Activated CD4-positive, CD25-positive, alpha-beta regulatory T cell treated with anti-CD3 and anti-CD28 coated beads, Interleukin-2, amount 50 U/mL, for 72 hours (primary cell): ENCODE measurements at places on chromosomes 11 and 22.

DNA sequence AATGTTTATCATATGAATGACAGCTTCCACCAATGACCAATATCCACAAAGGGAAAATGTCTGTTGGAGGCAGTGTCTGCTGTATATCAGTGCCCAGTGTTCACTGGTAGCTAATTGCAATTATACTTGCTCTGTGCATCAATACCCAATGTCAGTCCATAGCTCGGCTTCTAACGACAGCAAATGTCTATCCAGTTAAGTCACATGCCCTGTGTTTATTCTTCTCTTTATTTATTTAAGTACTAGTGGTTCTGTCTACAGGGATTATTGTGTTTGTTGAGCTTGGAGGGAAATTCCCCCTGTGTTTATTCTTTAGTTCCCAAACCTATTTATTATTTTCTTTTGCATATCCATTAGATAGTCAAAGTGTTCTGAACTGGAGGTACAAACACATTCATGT is 18.6 kb downstream of the TSKU start:
- no peak for DNase-seq

DNA sequence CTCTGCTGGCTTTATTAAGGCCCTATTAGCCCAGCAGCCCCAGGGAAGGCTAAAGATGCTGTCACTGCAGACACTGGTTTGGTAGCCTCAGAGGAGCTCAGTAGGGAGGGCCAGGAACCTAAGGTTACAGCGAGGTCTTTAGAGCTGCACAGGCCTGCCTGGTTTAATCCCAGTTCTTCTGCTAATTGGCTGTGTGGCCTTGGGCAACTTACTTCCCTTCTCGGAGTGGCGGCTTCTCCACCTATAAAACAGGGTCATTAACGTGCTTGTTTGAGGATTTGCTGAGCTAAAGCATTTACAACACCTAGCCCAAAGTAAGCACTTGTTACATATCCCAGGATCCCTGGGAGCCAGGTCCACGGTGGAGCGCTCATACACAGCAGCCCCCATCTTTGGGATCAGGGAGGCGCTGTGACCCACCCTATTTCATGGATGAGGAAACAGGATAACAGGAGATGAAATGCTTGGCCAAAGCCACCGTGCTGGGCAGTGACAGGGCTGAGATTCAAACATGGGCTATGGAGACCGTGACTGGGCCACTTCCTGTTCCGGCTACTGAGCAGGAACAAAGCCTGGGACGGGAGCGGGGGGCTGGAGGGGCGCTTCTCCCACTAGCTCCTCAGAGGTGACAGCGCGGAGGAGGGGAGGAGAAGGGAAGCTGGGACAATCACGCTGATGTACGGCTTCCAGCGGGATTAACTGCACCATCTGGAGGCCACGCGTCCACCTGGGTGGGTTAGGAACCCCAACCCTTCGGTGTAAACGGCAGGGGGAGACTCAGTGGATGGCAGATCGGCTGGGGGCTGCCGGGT is 61.5 kb downstream of the IGLL1 start:
- no peak for DNase-seq

- DNase-seq = no peak
Measured at GRCh38 chr11:16975906-16976305, 38.3 kb downstream of the PLEKHA7 start.

DNA sequence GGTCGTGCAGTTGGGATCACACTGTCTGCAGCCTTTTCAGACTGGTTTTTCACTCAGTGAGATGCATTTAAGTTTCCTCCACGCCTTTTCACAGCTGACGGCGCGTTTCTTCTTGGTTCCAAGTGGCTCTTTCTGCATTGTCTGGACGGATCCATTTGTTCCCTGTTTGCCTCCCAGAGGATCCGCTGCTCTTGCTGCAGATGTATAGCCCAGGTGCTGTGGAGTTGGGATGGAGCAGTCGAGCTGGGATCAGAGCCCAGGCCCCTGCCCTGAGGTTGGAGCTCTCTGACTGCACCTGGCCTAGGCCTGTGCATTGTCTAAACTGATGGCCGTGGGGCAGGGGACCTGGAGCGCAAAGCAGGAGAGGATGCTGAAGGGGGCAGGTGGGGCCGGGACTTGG is 51.6 kb downstream of the PARVB start:
- DNase-seq = no peak

DNA sequence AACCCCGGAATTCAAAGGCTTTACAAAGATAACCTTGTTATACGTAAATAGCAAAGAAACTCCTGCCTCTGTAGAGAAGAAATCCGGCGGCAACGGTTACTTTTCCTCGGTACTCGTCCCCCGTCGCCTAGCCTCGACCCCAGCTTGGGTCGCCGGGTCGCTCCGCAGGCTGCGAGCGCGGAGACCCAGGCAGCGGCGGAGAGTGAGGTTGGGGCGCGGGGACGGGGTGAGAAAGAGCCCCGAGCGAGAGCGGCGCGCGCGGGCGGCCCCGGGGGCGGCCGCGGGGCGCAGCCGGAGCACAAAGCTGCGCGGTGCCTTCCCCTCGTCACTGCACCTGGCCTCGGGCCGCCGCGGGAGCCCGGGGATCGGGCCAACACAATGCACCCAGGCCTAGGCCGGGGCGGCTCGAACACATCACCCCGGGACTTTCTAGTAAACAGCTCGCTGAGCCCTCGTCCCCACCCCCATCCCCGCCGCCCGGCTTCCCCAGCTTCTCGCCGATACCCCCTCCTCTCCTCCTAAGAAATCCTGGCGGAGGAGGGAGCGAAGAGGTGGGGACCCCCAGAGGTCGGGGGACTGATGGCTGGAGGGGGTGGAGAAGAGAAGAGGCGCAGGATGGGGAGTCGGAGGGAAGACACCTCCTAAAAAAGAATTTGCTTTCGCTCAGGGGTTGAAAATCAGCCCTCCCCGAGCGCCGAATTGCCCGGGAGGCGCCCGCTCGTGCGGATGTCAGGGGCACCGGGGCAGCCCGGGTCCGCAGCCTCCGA is 845 bp downstream of the MPPED2 start:
- peak; percentile 27 for DNase-seq

DNA sequence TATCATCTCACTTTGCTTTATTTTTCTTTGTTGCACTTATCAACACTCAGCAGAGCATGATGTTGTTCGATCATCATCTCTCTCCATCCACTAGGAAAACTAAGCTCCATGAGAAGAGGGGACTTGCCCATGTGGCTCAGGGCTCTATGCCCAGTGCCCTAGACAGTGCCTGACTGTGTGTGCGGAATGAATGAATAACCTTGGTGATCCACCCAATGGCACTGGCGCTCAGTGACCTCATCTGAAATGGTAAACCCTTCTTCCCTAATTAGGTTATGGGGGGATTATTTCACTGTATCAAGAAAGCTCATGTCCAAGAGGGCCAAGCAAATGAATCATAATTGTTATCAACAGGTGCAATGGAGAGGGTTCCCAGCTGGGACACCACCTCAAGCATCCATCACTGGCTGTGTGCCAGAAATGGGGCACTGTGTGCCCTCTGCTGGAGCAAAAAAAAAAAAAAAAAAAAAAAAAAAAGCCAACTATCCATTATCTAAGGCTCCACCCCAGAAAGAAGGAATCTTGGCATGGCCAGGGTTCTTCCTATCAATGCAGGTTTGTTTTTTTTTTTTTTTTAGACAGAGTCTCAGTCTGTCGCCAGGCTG is 172.6 kb downstream of the LARGE1 start:
- DNase-seq = no peak

GRCh38 chr22:46869329-46869728 is 106.9 kb downstream of the TBC1D22A start:
- DNase-seq = no peak

GRCh38 chr11:60168306-60168705 is 14.6 kb downstream of the MS4A6A start:
- DNase-seq = no peak

DNA sequence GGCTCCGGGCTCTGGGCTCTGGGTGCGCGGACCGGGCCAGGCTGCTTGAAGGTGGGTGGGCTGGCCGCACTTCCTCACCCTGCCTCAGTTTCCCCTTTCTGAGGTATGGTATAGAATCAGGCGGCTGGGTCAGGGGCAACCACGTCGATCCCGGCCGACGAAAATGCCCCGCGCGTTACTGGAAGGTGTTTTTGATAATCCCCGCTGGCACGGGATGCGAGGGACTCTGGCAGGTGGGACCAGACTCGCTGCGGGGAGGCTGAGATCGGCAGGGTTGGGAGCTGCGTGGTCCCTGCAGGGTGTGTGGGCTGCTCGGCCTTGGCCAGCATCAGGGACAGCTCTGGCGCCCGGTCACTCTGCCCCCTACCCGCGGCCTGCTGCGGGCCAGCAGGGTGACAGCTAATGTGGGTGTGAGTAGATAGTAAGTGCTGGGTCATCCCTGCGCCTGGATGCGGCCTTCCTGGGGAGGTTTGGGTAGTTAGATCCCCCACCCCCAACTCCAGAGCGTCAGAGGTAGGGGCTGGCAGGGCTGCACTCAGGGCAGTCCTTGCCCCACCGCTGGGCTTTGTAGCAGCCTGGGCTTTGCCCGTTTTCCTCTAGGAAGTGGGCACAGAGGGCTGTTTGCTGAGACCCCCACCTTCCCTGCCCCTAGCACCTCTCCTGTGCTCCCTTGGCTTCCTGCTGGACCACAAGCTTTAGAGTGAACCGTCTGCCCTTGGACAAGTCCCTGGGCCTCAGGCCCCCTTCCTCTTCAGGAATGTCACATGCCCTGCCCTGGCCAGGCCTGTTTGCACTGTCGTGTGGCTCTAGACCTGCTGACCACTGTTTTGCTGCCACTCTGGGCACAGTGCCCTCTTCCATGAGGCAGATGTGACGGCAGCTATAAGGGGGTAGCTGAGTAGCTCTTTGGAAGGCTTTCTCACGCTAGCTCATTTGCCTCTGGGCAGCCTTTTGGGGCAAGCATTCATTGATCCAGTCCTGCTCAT is 579 bp downstream of the TANGO2 start:
- DNase-seq = no peak

DNA sequence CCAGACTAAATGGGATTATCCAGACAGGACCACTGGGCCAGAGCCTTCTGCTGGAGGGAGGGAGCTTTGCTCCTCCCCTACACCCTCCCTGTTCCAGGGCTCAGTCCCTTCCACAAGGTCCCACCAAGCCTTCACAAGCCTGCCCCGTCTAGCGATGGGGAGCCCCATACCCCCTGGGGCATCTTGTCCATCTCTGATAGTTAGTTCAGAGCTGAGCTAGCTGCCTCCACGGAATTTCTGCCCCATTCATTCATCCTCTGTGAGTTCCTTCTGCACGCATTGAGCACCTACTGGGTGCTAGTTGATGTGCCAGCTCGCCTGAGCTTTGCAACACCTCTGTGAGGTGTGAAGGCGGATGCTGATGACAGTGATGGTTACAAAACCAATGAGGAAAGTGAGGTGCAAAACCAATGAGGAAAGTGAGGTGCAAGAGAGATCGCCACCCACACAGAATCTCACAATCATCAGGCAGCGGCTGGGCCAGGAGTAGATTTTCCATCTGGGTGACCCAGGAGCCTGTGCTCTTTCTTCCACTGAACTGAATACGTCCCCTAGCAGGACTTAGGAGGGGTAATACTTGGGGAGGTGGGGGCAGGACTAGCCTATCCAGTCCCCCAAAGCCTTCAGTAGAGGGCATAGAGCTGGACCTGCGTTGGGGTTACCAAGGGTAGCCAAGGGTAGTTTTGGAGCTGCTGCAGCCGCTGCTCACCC is 21.5 kb upstream of the CBX7 start:
- peak; percentile 34 for DNase-seq

DNA sequence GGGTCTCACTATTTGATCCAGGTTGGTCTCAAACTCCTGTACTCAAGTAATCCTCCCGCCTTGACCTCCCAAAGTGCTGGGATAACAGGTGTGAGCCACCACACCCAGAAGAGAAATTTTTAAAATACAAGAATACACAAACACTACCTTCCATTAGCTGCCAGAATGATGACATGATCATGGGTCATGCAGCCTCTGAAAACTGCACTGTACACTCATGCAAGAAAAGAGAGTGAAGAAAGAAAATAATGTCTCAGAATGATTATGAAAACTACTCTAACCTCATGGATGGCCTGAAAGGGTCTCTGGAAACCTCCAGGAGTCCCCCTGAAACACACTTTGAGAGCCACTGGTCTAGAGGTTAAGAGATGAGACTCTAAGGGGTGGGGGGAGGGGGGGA is 18.8 kb downstream of the VPS37C start:
- no peak for DNase-seq

- DNase-seq = no peak
Measured at GRCh38 chr11:15957234-15957633, 399.1 kb downstream of the SOX6 start.

- DNase-seq = no peak
Measured at GRCh38 chr11:57498540-57498939, 17.0 kb downstream of the SLC43A1 start.

GRCh38 chr11:15222777-15223176 is 108.1 kb downstream of the INSC start:
- DNase-seq = no peak

DNA sequence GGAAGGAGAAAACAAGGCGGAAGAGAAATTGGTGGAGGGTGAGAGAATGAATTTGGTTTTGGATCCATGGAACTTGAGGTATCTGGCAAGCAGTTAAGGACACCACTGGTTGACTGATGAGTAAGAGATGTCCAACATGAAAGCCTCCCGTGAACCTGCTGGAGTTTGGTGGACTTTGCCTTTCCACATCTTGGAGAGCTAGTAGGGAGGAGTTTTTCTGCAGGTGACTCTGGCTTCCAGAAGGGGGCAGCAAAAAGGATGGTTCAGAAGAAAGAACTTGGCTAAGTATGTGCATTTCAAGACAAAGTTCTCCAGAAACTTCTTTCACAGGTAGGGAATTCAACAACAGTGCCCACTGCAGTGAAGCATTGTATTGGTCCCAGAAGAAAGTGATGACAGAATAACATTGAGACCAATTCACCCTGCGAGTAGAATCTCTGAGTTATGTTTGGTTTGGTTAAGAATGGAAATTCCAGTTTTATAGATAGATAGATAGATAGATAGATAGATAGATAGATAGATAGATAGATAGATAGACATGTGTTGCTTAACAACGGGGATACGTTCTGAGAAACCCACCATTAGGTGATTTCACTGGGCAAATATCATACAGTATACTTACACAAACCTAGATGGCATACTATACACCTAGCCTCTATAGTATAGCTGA is 28.5 kb downstream of the DCDC1 start:
- no peak for DNase-seq

GRCh38 chr11:19853920-19854319 is 141.3 kb downstream of the NAV2 start:
- DNase-seq = no peak

DNA sequence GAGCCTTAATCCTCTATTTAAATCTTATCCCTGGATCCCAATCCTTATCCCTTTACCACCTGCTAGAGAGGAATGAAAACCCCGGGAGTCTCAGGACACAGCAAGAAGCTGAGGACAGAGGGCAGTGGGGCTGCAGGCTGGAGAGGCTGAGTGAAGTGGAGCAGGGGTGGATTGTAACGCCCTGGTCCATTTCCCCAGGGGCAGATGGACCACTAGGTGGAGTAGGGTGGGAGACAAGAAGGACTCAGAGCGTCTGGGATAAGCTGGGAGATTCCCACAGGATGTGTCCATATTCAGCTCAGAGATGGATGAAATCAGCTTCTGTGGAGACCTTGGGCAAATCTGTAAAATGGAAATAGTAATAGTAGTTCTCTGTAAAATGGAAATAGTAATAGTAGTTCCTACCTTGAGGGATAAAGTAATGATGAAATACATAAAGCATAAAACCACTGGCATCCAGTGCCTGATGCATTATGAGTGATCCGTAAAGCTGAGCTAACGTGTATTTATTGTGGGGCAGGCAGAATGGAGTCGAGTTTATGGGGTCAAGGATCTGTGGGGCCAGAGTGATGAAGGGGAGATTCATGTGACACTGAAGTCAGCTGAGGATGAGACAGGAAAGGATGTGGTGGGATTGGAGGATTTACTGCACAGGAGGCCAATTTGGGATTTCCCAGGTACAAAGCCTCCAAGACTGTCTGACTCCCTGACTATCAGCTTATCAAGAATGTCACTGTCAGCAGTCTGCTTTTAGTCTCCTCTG is 1.9 kb upstream of the ROBO4 start:
- no peak for DNase-seq
